ENCODE measurements at places on chromosomes 11 and 22.

DNA sequence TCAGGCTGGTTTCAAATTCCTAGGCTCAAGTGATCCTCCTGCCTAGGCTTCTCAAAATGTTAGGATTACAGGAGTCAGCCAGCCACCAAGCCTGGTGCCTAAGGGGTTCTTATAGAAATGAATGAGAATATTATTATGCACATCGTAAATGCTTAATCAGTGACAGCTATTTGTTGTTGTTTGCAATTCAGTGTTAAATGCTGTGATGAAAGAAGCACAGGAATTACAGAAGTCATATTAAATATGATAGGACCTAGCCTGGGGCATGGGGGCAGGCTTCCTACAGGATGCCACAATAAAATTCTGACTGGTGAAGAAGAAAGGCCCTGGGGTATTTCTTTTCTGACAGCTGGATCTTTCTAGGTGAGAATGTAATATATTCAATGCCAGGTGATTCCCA lies 13.9 kb upstream of the PATZ1 start:
- no peak for DNase-seq

DNA sequence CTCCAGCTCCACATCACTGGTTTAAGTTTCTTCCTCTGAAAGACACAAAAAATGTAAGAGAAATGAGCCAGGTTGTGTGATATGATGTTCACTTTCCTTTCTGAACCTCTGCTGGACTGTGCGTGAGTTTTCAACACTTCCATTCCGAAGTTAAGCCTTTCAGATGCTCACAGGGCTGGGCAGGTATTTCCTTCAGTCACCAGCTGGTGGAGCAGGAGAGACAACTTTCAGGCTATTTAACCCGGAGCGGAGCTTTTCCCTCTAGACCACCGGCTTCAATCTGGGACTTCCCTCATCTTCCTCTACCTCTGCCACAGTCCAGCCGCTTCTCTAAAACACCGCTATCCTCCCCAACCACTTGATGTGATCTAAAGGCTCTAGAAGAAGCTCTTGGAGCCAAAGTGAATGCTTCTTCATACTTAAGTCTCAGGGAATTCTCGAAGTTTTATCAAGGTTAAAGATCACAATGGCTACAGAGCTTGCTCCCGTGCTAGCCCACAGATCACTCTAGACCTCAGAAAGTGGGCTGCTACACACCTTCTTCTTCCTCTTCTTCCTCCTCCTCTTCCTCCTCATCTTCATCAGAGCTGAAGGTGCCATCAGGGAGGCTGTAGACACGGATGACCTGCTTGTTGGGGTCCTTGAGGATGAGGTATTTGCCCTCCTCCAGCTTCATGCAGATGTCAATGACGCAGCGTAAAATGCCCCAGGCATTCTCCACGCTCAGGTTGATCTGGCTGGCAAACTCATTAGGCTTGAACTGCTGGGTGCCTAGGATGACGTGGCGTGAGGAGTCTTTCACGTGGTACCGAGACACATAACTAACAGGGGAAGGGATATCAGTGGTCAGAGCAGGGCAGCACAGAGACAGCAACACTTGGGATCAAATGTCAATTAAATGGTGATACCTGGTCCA lies 4.4 kb upstream of the FOXRED2 start:
- DNase-seq: no peak

GRCh38 chr11:285021-285893 lies 3.7 kb upstream of the PGGHG start:
- DNase-seq: no peak

DNA sequence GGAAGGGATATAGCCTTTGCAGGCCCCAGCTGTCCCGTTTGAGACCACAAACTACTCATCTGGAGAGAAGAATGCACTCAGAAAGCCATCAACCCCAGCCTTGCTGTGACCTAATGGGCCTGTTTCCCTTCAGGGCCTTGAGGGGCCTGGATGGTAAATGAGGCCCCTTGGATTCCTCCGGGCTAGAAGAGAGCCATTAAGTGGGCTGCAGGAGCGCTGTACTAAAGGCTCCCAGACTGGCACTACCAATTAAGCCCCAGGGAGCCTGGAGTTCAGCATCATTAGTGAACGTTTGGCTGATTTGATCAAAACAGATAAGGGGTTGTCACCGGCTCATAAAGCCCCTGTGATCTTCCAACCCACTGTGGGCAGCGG lies 23.0 kb downstream of the CD5 start:
- DNase-seq: no peak

DNA sequence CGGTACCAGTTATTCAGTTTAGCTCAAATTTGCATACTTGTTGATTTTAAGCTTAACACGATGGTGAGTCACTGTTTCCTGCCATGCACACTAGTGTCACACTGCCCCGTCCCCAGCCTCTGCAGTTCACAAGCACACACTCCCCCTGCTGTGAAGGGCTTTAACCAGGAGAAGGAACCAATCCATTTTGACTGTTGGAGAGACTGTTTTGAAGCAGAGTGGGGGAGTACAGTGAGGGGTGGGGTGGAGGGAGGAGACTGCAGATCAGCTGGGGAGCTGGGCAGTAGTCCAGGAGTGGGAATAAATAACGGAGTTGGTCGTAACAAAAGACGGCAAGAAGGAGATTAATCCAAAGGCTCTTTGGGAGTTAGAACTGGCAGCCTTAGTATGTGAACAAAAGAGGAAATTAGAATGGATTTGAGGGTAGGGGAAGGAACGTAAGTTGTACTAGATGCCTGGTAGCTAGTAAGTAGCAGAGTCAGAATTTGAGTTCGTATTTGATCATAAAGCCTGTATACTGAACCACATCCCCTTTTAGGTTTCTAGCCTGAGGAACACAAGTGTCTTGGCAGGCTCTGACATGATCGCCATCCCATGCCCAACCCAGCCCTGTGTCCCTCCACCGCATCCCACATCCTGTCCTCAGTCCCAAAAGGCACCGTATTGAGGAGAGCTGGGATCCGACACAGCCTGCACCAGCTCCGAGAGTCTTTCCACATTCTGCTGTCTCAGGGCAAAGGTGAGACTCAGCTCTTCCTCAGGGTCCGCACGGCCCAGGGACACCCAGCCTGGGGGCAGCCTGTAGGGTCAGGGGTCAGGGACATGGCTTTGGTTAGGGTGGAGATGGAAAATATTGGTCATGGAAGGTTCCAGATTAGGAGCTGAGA lies 862 bp downstream of the TPP1 start:
- DNase-seq: no peak

DNA sequence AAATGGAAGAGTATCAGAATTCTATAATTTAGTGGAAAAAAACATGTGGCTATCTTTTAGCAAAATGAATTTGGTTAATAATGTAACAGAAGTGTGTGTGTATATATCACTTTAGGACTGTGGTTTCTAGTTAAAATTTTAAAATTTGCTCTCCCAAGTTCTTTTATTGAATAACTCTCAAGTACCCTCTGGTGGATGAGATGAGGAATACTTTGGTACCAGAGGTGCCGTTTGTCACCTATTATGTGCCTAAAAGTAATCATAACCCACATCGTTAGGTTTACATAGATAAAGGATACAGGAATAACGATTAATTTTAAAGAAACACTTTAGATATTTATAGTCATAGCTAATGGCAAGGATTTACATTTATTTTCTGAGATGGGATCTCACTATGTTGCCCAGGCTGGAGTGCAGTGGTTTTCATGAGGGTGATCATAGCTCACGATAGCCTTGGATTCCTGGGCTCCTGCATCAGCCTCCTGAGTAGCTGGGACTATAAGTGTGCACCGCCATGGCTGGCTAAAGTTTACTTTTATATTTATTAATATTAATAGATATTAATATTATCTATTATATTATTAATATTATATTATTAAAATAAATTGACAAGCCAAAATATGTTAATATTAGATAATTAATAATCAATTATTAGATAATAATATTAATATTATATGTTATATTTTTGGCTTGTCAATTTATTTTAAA lies 66.7 kb upstream of the CAPRIN1 start:
- DNase-seq: no peak

DNA sequence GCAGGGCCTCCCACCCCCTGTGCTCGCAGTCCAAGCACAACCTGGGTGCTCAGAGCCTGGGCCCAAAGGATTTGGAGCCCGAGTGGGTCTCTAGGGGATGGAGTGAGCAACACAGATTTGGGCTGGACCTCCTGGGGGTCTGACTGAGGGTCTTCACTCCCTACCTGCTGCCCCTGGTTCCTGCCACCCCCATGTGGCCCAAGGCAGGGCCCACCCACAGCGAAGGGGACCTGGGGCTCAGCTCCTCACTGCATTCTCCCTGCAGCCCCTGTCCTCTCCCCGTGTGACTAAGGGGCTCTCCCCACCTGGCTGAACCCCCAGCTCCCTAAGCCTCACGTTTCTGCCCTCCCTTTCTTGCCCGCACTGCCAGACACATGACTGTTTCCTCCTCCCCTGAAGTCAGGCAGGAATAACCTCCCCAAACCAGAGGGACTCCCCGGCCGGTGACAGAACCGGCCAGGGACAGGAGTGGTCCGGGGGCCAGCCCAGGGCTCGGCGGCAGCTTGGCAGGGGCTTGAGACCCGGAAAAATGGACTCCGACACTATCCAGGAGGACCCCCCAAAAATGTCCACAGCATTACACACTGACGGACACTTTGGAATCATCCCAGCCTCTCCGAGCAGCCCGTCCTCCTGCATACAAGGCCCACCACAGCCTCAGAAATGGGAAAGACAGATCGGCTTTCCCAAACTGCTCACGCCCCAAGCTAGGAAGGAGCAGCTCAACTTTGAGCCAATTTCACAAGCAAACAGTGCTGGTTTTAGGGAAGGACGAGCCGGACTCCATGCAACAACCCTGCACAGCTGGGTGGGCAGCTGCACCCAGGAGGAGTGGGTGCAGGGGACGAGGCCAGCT lies 57.8 kb downstream of the BRD1 start:
- DNase-seq: no peak

GRCh38 chr11:72665911-72666472 lies 8.2 kb downstream of the PDE2A start:
- DNase-seq: no peak

DNA sequence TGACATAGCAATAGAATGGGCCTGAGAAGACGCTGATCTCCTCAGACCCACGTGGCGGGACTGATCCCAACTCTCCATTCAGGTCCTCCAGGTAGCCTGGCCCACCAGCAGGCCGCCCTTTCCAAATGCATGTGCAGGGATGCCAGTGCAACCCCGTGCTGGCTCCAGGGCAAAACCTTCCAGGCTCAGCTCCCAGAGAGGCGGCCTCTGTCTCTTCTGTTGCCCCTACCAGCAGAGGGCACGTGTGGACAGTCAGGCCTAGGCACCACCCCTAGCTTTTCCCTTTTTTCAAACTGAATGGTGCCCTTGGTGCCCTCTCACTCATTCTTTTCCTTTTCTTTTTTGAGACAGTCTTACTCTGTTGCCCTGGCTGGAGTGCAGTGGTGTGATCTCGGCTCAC lies 121.7 kb downstream of the OSBP2 start:
- DNase-seq: no peak
